GM12878 (cell line): ENCODE measurements at places on chromosomes 5 and 9. TPM values are rescaled to one million over a fixed set of nuclear protein-coding genes. Genes with fewer than 3 reads are reported as not detected.

SPIN1 gene
- 20.8 and 22.7 TPM in 2 replicates for total RNA-seq

DNA sequence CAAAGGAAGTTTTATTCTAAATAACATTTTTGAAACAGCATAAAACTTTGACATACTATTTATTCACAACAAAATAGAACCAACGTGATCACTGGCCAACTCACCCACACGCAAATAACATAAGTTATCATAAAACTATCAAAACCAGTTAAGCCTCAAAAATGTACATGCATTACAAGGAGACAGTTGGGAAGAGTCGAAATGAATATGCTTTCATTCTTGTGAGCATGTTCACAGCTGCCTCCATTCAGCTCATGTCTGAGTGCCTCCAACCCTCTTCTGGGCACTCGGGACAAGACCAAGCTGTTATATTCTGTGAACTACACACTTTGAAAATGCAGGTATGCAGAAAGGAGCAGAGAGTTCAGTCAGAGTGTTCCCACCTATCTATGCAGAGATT is 284.9 kb downstream of the BNC2 start:
- DNase-seq, result no peak

GRCh38 chr5:94754824-94755223 is 136.4 kb downstream of the SLF1 start:
- DNase-seq, result no peak

PNPLA7 gene
- total RNA-seq, result 0.43 and 0.85 TPM in 2 replicates

GRCh38 chr5:151101151-151101550 is 20.3 kb upstream of the TNIP1 start:
- no peak for DNase-seq

DNA sequence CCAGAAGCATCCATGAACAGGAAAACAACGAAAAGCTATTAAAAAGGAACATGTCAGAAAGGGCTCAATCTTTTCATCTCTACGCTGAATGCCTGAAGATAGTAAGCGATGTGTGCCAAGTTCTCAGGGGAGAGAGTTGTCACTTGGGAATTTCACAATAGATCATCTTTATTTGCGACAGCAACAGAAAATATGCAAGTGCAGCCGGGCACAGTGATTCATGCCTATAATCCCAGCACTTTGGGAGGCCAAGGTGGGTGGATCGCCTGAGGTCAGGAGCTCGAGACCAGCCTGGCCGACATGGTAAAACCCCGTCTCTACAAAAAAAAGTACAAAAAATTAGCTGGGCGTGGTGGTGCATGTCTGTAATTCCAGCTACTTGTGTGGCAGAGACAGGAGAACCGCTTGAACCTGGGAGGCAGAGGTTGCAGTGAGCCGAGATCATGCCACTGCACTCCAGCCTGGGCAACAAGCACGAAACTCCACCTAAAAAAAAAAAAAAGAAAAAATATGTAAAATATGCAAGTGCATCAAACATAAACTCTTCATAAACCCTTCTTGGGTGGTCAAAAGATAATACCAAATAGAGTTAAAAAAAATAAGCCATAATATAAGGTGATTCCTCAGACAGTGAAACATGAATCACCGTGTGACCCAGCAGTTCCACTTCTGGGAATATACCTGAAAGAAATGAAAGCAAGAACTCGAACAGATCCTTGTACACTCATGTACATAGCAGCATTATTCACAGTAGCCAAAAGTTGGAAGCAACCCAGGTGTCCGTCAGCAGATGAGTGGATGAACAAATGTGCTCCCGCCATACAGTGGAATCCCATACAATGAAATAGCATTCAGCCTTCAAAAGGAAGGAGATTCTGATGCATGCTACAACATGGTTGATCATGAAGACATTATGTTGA is 16.2 kb downstream of the SFXN1 start:
- DNase-seq, result no peak

GRCh38 chr5:92674321-92674720 is 906.7 kb downstream of the NR2F1-AS1 start:
- DNase-seq, result no peak

SLIT3 gene
- total RNA-seq, result 0.05 TPM in 1 of 2 replicates, not detected in the other

DNA sequence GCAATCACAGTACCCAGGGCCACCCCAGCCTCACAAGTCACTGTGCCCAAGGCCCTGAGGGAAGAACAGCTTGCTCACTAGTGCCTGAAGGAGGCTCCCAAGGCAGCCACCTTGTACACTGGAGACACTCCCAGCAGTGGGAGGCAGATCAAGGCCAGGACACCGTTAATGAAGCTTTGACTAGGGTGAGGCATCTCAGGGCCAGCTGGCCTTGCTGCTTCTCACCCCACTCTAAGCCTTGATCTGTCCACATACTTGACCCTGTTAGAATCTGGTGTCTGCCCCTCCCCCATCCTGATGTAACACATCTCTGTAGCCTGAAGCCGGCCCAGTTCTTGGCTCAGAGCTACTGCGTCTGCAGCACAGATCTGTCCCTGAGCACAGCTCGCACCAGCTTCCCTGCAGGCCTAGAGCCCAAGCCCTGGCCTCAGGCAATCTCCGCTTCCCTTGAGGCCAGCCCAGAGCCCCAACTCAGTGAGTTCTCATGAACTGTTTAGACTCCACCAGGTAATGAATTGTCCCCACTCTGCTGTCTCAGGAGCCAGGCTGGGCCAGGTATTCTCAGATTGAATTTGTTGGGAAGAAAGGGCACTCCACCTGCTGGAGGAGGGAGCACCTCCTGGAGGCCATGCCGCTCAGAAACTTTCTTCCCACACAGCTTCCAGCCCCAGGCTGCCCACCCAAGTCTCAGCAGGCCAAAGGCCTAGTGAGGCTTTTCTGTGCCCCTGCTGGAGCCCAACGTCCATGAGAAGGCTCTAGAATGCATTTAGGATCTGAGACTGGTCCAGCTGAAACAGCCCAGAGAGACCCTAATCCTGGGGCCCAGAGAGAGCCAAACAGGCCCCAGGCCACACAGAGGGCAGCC is 13.4 kb upstream of the JADE2 start:
- DNase-seq, result no peak

DNA sequence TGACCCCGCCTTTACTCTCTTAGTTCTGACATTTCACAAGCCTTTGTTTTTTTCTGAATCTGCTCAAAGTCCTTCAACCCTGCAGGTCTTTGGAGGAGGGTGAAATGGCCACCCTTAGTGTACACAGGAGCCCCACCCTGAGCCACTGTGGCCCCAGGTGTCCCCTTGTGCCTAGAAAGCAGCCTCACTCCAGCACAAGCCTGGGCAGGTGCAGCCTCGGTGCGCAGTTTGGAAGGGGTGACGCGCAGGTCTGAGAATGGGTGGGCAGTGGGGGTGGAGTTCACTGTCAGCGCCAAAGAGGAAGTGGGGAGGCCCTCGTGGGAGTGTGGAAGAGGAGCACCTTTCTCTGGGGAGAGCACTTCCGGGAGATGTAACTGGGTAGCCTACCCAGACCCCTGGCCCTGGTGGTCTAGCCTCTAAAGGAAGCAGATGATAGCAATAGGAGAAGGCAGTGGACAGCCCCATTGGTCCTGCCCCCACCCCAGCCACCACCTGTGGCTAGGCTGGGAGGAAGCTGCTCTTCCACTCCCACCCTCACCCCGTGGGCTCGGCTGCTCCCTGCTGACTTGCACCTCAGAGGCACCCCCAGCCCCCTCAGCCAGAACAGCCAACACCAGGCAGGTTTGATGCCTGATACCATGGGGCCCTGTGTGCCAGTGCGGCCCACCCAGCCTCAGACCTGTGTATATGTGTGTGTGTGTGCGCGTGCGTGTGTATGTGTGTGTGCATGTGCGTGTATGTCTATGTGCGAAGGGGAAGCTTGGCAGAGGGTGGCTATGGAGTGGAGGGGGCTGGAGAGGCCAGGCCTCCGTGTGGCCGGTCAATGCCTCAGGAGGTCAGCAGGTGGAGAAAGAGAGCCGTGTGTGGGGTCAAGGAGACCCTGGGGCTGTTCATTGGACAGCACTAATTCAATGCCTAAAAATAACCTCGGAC is 16.8 kb upstream of the DAB2IP start:
- no peak for DNase-seq

GRCh38 chr5:150401076-150401375 is 11.7 kb downstream of the CD74 start:
- no peak for DNase-seq

ASTN2 gene
- total RNA-seq, result 6.9 and 7.5 TPM in 2 replicates

DPYSL3 gene
- total RNA-seq, result 0.77 and 1.4 TPM in 2 replicates

GRCh38 chr9:125749287-125749935 is 2.2 kb downstream of the PBX3 start:
- DNase-seq, result no peak

GRCh38 chr5:587403-587802 is 24.7 kb upstream of the CEP72 start:
- DNase-seq, result no peak

DNA sequence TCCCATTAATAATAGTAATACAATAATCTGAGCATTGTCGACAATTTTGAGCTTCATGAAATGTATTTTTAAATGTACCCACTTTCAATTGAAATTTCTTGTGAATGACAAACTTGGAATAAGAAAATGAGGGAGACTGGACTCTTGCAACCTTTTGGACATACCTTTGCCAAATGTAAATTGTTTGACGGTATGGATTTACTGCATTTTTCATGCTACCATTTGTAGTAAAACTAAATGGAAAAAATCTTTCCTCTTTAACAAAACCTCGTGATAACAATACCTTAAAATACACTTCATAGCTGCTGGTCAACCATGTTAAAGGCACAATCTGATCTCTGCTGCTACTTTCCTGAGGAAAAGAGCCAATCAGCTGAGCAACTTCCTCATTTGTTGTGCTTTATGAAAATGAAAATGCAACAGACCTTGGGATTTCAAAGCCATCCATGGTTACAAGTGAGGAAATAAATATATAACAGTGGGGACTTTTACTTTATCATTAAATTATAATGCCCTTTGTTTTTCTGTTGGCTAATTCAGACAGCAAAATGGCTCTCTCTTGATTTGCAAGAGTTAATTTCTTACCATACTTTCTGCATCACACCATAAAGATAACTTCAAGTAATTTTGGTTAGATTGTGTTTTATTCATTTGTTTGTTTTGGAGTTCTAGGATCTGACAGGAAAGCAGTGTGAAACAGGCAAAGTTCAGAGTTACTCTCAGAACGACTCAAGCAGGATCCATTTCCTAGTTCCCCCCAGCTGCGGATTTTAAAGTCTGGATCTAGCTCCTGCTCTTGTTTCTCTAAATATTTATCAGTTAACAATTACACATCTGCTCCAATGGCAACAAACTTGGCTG is 1.1 kb downstream of the ALDH1A1 start:
- DNase-seq, result no peak

SLC6A3 gene
- total RNA-seq, result not detected in 2 replicates

GRCh38 chr9:135247227-135247930 is 159.9 kb downstream of the OLFM1 start:
- DNase-seq, result no peak

- no peak for DNase-seq
These were observed 126.9 kb downstream of the PAPPA start for GRCh38 chr9:116280529-116280928.

- no peak for DNase-seq
These were observed 34.6 kb upstream of the WDR38 start for GRCh38 chr9:124818431-124819281.

GBA2 gene
- 35.8 and 40.8 TPM in 2 replicates for total RNA-seq

DNA sequence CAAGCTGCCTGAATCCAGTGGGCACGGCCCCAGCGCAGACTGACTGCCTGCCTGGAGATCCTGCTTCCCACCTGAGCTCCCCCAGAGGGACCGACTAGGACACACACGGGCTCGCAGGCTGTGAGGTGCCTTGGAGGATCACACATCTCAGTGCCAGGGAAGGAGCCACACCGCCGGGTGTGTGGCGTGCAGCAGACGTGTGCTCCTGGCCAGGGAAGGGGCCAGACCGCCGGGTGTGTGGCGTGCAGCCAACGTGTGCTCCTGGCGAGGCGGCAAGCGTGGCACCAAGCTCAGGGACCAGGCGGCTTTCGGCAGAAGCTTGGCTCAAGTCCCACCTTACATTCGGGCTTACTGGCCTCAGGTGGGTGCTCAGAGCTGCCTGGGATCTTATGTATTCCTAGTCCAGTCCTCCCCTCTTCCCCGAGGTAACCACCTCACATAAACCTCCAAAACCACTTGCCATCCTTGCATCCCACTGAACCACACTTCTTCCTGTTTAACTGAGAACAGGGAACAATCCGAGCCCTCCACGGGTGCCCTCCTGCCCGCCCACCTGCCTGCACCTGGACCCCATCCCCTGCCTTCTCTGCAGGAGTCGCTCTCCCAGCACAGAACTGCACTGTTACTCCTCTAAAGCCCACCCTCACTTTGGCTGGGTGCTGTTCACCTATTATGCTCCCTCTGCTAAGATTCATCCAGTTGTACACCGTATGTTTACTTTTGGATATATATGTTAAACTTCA is 22.4 kb upstream of the MRNIP start:
- DNase-seq, result no peak

DNA sequence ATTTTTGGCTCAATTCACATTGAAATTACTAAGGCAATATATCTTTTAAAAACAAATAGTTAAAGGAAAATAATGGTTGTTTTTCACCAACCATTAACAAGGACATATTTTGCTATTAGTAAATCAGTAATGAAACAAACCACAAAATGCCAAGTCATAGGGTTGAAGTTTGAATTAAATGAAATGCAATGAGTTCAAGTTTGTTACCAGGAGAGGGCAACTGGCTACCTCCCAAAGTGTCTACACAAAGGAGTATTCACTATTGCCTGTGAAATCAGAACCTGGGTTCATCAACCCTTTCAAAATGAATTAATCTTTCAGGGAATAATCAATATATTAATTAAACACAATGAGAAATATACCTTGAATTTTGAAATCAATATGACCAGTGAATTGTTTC is 138.4 kb upstream of the DMRTA1 start:
- DNase-seq, result no peak

DNA sequence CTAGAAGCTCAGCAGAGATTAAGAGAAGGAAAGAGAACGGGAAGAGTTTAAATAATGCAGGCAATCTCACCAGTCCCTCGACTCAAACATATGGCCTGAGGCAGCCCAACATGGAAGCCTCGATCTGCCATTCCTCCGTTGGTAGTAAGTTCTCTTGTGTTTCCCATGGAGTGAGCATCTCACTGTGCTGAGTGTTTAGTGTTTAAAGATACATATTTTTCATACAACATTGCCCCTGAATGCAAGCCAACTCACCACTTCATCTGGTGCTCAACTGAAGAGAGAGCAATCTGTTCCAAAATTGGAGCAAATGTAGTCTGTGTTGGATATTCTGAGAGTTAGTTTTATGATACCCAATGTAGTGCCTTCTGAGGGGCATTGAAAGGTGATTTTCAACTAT is 171.5 kb upstream of the ATP10B start:
- DNase-seq, result no peak

FAM151B gene
- total RNA-seq, result 0.11 and 0.23 TPM in 2 replicates

DNA sequence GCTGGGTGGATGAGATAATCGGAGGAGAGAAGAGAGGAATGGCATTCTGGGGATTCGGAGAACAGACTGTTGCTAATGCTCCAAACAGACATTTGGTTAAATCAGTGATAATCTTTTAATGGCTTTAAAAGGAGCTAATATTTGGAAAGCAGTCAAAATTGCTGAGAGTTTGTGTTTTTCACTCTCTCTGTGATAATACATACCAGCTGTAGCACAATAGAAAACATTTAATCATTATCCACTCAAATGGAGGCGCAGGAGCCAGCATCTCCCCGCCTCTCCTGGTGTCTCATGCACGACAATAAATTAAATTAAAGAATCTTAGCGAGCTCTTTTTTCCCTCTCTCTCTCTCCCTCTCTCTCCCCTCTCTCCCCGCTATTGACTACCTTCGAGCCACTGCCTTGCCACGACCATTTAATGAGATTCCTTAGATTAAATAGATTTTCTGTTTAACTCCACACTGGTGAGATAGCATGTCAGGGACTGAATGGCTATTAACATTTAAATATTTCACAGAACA is 268.6 kb upstream of the MVB12B start:
- DNase-seq, result no peak

GRCh38 chr9:117487555-117488175 is 72.8 kb upstream of the ASTN2 start:
- DNase-seq, result peak; percentile 7

ZNG1C gene
- 30.1 and 43.6 TPM in 2 replicates for total RNA-seq

ADRB2 gene
- total RNA-seq, result 0.11 and 0.18 TPM in 2 replicates

SLC34A3 gene
- not detected in 2 replicates for total RNA-seq
